ENCODE measurements at places on chromosomes 1 and 21.

DNA sequence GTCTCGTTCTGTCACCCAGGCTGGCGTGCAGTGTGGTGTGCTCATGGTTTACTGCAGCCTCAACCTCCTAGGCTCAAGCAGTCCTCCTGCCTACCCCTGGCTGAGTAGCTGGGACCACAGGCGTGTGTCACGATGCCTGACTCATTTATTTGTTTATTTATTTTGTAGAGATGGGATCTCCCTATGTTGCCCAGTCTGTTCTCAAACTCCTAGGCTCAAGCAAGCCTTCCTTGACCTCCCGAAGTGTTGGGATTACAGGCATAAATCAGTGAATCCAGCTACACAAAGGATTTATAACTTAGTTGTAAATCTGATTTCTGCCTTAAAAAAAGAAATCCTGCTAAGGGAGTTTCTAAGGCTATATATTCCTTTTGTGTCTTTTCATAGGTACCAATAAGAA is 30.5 kb upstream of the ZNF496 start:
- DNase-seq, result no peak

DNA sequence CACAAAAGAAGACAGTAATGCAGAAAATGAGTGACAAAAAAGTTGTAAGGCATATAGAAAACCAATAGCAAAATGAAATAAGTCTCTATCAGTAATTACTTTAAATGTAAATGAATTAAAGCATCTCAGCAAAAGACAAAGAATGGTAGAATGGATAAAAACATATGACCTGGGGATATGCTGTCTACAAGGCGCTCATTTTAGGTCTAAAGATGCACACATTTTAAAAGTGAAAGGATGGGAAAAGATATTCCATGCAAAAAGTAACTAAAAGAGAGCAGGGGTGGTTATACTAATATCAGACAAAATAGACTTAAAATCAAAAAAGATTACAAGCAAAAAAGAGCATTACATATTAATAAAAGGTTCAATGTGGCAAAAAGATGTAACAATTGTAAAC is 41.2 kb downstream of the SPATA6 start:
- no peak for DNase-seq

DNA sequence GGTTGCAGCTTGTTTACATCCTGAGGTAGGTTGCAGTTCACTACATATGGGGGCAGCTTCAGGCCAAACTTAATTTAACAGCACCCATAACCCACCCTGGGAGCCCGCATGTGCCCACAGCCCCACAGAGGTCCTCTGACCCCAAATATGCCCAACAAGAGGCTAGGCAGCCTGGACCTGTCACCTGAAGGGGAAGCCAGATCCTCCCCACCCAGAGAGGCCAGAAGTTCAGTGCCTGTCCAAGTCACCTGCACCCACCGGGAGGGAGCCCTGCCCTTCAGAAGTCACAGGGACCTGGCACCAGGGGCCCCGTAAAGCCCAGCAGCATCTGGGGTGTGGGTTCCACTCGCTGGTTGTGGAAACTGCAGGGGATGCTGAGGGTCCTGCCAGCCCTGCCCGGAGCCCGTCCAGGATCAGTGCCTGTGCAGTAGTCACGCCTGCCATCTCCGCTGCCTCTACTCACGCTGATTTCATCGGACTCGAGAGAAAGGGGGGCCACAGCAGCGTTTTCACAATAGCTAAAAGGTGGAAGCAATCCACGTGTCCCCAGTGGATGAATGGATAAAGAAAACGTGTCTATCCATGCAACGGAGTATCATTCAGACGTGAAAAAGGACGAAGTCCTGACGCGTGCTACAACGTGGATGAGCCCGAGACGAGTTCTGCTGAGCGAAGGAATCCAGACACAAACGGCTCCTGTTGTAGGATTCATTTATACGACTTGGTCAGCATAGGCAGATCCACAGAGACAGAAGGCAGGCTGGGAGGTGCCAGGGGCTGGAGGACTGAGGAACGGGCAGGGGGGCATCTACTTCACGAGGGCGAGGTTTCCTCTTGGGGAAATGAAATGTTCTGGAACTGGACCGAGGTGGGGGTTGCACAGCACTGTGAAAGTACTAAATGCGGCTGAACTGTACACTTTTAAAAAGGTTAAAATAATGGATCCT is 33.9 kb upstream of the COL6A2 start:
- no peak for DNase-seq

GRCh38 chr1:234607109-234608024 is 2.6 kb downstream of the IRF2BP2 start:
- DNase-seq, result no peak

DNA sequence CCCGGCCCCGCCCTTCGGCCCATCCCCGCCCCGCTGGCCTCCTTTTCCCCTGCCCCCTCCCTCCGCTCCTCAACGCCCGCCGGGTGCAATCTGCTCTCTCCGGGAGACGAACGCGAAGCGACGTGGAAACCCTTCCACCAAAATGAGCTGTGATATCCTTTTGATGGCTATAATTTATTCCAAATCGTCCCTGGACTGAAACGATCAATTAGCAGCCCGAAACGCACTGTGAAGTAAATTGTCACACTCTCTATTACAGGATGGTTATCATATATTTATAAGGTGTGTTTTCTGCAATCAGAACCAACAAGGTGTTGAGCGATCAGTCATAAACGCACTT is 134.6 kb upstream of the BARHL2 start:
- no peak for DNase-seq

DNA sequence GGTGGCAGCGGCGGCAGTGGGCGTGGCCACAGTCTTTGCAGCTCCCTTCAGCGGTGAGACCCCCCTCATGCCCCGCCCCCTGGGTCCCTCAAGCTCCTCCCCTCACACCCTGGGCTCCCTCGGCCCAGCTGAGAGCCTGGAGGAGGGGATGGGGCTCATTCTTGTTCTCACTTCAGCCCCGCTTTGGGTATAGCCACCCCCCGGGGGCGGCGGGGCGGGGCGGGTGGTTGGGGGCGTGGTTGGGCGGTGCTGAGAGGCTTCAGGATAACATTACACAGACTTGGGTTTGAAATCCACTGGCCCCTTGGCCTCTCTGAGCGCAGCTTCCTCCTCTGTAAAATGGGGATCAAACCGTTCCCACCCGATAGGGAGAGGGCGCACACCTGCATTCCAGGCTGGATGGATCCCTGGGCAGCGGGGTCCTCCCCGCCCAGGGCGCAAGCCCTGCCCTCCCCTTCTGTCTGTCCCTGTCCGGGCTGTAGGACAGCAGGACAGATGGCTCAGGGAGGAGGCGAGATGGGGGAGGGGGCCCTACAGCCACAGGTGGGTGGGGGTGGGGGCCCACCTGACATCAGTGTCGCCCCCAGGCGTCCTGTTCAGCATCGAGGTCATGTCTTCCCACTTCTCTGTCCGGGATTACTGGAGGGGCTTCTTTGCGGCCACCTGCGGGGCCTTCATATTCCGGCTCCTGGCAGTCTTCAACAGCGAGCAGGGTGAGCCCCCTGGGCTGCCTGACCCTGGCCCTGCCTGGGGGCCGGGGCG is 5.1 kb downstream of the CLCNKA start:
- DNase-seq, result no peak
